ENCODE measurements at places on chromosomes 2 and 18. TPM values are rescaled to one million over a fixed set of nuclear protein-coding genes. Genes with fewer than 3 reads are reported as not detected.
A peak's percentile ranks its signal among the peaks of the same experiment; 100 is the strongest.

- no peak for DNase-seq
Measured at GRCh38 chr2:222490131-222490530, 65.8 kb downstream of the SGPP2 start.

DNA sequence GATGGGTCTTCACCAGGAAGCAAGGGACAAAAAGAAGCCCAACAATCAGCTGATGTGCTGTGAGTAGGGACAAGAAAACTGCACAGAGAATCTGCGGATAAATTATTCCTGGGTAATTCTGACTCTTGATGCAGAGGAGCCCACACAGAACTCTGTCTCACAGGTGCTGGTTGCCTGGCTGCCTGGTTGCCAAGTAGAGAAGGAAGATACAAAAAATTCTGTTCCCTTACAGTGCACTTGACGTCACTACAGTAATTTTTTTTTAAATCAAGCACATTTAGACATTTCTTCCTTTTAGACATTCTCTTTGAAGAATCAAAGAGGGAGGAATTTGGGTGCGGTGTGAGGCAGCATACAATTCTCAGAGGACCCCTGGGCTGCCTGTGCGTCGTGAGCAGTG lies 152.1 kb upstream of the SIX3 start:
- DNase-seq = no peak

Gene SCYGR4
- total RNA-seq = not detected

DNA sequence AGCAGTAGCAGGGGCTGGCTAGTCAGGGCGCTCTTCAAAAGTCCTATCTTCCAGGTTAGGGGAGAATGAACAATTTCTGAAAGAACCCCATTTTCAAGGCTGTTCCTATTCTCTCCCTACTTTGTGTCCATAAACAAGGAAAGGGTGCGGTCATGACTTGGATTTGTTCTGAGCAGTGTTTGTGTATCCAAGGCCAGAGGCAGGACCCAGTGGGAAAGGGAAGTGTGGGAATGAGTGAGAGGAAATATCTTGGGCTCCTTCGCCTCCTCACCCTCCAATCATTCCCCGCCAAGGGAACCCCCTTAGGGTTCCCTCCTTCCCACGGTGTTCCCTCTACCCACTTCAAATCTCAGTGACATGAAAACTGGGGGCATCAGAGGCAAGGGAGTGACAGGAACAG lies 25.5 kb upstream of the SPTBN1 start:
- no peak for DNase-seq

DNA sequence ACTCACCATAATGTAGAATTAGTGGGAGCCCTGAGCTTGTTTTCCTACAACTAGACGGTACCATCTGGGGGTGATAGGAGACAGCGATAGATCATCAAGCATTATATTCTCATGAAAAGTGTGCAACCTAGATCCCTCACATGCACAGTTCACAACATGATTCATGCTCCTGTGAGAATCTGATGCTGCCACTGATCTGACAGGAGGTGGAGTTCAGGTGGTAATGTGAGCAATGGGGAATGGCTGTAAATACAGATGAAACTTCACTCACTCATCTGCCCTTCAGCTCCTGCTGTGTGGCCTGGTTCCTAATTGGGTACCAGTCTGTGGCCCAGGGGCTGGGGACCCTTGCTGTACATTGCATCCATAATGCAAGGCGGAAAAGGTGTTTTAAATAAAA lies 60.7 kb downstream of the USP34 start:
- no peak for DNase-seq

DNA sequence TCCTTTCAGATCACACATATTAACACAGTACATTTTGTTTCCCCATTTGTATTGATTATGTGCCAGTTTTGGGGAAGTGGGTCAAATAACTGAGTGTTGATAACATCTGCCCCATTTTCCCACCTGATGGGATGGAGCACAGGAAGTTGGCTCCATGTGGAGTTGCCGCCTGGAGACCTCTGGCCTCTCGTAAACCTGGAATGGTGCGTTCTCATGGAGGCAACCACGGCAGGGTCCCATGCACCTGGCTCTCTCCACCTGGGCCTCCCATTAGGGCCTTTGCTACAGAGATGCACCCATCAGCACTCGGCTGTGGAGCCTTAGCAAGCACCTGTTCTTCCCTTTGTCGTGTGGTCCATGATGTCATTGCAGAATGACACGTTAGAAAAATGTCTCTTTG lies 130.6 kb downstream of the MBP start:
- DNase-seq = no peak

DNA sequence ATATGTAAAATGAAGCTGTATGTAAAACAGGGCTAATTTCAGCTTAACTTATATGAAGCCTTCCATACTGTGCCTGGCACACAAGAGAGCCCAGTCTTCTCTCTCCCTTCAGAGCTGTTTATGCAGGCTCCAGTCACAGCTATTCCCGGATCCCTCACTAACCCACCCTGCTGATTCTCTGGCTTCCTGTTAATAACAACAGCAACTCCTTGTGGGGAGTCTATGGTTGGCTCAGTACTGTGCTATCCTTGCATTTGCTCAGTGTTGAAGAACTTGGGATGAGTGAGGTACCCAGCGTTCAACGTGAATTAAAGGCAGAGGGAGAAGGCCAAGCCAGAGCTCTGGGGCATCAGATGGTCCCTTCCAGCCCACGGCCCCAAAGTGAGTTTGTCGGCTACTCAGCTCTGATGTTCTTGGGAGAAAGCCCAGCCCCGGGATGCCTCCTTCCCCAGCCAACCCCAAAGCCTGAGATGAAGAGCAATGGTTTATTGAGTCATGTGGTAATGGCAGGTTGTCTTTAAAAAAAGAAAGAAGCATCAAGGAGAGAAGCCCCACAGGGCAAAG lies 43.2 kb downstream of the PSD4 start:
- DNase-seq = no peak

- no peak for DNase-seq
Measured at GRCh38 chr2:191653667-191654391, 24.1 kb upstream of the NABP1 start.

DNA sequence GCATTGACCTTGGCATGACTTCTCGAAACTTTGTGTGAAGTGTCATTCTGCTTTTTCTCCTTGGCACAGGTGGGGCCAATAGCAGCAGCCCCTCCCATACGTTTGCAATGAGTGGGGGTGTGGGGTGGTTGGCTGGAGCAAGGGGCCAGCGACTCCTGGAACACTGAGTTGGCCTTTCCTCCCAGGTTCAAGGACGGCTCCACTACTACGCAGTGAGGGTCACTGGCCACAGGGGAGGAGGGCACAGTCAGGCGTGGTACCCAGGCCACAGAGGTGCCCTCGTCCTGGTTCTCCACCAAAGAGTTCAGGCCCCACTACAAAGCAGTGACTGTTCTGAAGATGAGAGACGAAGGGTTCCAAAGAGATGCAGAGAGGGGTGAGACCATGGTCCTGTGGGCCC lies 70.6 kb upstream of the OTOS start:
- DNase-seq = peak; percentile 18

Gene VSNL1
- total RNA-seq = not detected

Gene CNDP1
- not detected for total RNA-seq

Gene ADAM23
- total RNA-seq = 1.1 TPM

GRCh38 chr18:64254399-64255093 lies 105.7 kb upstream of the LINC00305 start:
- no peak for DNase-seq

DNA sequence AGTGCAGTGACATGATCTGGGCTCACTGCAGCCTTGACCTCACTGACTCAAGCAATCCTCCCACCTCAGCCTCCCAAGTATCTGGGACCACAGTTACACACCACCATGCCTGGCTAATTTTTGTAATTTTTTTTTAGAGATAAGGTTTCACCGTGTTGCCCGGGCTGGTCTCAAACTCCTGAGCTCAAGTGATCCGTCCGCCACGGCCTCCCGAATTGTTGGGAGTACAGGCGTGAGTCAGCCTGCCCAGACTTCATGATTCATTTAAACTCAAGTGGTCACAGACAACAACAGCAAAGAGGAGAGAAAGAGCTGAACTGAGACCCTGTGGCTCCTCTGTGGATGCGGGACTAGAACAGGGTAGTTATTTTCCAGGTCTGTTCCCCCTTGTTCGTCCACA lies 83.0 kb downstream of the TSHZ1 start:
- no peak for DNase-seq

Gene VAMP5
- 70.3 TPM for total RNA-seq

Gene VPS4B
- total RNA-seq = 47.9 TPM

Gene LDLRAD4
- total RNA-seq = 39.6 TPM

- DNase-seq = no peak
Measured at GRCh38 chr18:77167251-77167650, 34.7 kb upstream of the MBP start.

Gene PLGLB2
- 0.93 TPM for total RNA-seq

Gene MATN3
- total RNA-seq = 1.2 TPM

DNA sequence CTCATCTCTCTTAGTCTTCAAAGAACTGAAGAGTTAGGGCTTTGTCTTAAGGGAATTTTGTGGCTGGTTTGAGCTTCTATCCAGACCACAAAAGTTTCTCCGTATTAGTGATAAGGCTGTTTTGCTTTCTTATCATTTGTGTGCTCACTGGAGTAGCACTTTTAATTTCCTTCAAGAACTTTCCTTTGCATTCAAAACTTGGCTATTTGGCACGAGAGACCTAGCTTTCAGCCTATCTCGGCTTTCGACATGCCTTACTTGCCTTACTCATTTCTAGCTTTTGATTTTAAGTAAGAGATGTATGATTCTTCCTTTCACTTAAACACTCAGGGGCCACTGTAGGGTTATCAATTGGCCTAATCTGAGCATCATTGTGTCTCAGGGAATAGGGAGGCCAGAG lies 29.9 kb downstream of the HDHD2 start:
- DNase-seq = no peak

Gene ZNF804A
- total RNA-seq = not detected

Gene FHOD3
- total RNA-seq = 5.4 TPM

- no peak for DNase-seq
Measured at GRCh38 chr2:51612387-51612786, 580.5 kb upstream of the NRXN1 start.

DNA sequence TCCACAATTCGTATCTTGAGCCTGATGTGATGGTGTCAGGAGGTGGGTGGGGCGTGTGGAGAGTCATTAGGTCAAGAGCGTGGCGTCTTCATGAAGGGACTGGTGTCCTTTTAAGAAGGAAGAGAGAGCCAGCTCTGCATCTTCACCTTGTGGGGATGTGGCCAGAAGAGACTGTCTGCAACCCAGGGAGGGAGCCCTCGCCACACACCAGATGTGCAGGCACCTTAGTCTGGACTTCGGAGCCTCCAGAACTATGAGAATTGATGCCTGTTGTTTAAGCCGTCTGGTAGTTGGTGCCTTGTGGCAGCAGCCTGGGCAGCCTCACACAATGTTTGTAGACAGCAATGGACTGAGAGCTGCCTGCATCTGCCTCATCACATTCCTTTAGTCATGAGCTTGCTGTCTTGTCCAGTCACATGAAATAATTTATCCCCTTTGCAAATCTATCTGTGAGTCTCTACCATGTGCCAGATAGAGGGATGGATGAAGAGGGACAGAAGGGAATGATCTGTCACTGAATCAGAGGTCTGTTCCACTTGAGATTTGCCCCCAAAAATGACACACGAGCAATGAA lies 61.0 kb downstream of the MYT1L start:
- no peak for DNase-seq

DNA sequence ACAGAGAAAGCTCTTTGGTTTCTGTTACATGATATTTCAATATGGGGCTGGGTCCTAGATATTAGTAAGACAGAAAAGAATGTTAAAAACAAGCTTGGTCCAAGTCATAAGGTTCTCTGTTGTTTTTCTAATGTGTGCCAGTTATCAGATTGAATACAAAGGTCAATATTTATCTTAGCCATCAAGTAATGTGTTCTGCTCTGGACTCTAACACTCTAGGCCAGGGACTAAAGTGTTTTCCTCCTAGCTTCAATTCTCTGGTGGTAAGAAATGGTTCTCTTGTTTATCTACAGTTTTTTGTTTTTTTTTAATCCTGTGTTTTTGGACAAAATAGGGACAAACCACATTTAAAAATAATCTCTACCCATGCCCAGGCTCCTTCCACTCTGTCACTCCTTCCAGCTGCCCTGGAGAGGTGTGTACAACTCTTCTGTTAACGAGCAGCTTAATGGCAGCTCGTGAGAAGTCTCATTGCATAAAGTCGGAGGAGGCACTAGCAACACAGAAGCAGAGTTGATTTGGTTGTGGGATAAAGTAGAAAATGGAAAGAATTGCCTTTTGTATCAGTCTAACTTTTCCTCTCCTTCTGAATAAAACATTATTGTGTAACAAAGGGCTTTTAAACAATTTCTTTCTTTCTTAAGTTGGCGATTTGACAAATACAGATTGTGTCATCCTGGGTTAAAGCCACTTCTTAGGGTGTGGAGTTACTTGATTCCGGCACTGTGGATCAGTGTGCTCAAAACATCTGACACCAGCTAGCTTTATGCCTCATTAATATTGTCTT lies 8.0 kb upstream of the SESTD1 start:
- DNase-seq = no peak

DNA sequence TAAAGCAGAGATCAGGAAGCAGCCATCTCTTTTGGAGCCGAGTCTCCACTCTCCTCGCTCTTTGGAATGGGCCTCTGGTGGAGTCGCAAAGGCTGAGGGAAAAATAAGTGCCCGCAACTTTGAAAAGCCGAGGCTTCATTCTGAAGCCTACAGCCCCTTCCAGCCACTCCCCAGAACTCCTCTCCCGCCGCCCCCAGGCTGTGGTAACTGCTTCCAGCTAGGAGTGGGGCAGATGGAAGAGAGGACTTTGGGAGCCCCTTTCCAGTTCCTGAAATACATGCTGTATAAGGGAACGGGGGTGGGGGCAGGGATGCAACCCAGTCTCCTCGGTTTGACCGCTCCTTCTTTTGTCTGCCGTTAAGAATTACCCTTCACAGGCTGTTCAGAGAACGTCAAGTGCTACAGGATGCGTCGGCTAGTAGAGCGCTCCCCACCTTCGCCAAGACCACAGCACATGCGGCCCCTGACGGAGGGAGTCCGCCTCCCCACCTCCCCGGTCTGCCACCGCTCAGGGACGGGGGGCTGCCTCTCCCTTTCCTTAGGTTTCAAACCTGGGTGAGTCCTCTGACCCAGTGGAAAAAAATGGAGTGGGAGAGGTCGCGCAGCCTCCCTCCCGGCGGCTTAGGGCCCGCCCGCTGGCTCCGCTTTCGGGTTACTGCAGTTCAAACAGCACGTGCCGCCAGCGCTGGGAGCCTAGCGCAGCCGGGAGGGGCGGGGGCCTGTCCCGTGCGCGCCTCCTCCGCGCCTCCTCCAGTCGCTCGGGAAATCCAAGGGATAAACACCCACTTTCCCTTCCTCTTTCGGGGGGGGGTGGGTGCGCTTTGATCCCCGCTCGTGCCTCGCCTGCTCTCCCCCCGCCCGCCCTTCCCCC lies 4.9 kb downstream of the CYP26B1 start:
- peak; percentile 93 for DNase-seq

Gene NEU2
- total RNA-seq = not detected

- no peak for DNase-seq
Measured at GRCh38 chr2:54629914-54630857, 93.3 kb upstream of the EML6 start.

Gene YES1
- 54.3 TPM for total RNA-seq

Data from mesenteric fat pad (tissue), 1 donor.